ENCODE measurements at places on chromosomes 16 and 17. TPM values are rescaled to one million over a fixed set of nuclear protein-coding genes. Genes with fewer than 3 reads are reported as not detected.

RCVRN gene
- total RNA-seq = 0.38 TPM

ABCA8 gene
- total RNA-seq = not detected

SLC13A2 gene
- total RNA-seq = not detected

CCL7 gene
- not detected for total RNA-seq

CDK5R1 gene
- total RNA-seq = 9.6 TPM

BEAN1 gene
- not detected for total RNA-seq

TBC1D3 gene
- total RNA-seq = 4.2 TPM

ACSM2A gene
- total RNA-seq = not detected

ITGAX gene
- total RNA-seq = 81.9 TPM

PRR15L gene
- not detected for total RNA-seq
